Stimulated activated memory B cell treated with anti-CD40 and anti-IgM and Interleukin-4, amounts not matched to agents 10 μg/mL and 1 μg/mL and 100 μg/mL, for 72 hours (primary cell): ENCODE measurements at places on chromosomes 4 and X.

DNA sequence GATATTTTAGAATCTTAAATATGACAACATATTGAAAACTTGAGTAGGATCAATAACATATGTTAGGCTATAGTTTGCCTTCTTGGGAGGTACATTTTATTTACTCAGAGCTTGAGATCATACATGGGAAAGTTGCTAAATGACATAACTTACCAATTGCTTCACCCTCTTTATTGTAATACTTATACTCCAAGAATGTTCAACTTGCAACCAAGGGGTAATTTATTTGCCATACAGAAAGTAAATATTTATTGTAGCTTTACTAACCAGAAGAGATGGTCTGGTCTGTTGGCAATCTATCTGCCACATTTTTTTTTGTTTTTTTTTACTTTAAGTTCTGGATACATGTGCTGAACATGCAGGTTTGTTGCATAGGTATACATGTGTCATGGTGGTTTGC lies 426.6 kb downstream of the ARHGAP24 start:
- ATAC-seq, result no peak

GRCh38 chr4:138087066-138087719 lies 155.0 kb downstream of the SLC7A11 start:
- ATAC-seq, result no peak

DNA sequence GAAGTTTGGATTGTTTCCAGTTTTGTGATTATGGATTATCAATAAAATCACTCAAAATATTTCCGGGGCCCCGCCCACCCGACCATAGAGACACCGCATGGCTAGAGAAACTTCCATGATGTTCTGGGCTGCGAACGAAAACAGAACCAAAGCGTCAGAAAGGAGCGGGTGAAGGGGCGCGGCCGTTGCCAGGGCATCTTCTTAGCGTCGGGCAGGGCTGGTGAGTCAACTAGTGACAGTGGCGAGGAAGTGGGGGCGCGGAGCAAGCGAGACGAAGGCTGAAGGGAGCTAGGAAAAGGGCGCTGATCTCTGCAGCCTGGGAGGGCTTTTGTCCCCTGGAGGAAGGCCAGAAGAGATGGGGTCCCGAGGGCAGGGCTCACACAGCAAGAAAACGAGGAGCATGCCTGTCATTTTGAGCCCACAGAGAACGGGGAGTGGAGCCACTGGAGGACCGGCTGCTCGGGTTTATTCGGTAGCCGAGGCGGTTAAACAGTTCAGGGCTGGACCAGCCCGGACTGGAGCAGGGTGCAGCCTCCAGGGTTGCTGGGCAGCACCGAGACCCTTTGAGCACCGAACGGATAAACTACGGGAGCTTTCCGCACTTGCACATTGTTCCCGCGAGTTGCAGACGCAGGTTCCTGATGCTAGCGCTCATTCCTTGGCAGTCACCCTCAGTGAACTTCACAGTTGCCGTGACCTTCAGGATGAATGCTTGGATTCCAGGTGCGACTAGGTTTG lies 298.1 kb upstream of the TRPC5 start:
- no peak for ATAC-seq

DNA sequence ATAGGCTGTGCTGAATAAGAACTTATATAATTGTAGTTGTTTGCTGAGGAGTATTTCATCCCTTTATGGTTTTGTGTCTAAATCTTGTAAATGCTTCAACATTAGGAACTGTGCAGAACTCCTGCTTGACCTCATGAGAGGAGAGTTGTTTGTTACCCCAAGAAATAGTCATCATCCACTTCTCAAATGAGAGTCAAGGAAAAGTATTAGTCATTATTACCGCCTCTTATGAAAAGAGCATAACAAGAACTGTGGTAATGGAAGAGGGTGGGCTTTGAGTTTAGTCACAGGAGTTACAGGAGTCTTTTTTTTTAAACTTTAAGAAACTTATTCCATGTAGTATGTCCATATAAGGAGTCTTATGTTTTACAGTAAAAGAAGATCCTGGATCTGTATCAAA lies 132.9 kb downstream of the RAP1GDS1 start:
- no peak for ATAC-seq

DNA sequence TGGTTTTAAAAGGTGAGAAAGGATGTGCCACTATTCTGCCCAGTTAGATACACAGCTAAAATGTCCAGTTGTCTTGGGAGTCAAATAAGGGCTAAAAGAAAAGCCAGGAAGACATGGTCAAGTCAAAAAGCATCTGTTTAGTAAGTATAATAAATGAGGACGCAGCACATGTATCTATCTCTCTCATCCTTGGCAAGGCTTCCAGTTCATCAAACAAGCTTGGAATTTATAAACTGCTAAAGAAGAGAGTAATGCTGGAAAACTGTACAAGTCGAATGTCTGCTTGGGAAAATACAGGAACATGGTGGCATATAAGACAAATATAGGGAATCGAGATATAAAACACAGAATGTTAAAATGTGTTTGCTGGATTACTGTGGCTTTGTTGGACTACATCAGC lies 106.7 kb downstream of the GPC3 start:
- ATAC-seq, result no peak

GRCh38 chrX:1807301-1807731 lies 192.5 kb downstream of the ASMT start:
- ATAC-seq, result no peak

DNA sequence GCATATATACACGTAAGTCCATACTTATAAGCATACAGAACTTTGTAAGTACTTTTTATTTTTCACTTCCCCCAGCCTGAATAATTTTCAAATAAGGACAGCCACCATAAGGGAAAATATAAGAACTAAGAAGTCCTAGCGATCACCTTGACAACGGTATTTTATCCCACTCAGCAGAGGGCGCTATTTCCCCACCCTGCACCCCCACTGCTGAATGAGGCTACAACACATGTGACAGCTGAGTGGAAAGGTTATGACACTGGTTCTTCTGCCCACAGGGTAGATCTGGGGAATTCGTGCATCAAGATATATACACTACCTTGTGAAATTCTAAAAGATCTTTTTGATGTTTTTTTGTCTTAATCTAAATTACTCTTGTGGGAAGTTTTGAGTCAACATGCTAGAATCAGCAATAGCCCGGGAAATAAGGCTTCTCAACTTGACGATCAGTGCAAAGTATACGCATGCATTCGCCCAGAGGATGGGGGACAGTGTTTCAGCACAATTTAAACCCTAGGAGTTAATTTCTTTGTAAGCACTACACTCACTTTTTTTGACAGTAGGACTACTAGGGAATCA lies 151.5 kb downstream of the CORIN start:
- ATAC-seq, result peak; percentile 50

DNA sequence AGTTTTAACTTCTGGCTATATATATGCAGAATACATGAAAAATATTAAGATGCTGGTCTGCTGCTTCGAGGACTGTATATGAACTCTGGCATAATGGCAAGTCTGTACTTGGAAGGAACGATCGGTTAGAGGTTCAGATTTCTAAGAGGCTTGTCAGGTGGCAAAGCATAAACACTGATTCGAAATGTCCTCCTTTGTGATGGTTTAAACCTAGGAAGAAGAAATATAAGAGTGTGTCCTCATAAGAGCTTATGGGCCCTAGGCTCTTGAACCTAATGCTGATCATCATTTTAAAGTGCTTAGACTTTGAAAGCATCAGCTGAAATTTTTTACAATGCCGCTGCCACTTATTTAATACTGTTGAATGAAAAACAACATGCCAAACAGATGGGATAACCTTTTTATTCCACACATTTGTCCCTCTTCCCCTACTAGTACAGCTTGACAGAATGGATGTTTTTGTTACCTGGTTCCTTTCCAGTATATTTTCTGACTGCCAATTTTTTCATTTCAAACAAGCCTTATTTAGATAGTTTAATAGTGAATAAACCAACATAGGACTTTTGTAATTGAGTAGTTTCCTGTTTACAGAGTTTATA lies 8.8 kb downstream of the SPRY1 start:
- no peak for ATAC-seq

DNA sequence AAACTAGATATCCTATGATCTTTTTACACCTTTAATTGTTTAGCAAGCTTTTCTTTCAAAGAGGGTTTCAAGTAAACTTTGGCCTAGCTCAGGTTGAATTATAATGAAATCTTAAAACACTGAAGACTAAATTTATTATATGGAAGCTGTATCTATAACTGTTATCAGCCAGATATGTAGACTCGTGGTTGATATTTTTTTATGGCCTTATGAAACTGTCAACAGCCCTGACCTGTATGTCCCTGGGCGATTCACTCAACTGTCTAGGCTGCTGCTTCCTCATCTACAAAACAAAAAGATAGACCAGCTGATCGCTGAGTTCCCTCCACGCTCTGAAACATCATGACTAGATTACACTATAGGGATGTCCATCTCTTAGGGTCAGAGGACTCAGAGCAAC lies 21.2 kb upstream of the PDK3 start:
- ATAC-seq, result no peak

DNA sequence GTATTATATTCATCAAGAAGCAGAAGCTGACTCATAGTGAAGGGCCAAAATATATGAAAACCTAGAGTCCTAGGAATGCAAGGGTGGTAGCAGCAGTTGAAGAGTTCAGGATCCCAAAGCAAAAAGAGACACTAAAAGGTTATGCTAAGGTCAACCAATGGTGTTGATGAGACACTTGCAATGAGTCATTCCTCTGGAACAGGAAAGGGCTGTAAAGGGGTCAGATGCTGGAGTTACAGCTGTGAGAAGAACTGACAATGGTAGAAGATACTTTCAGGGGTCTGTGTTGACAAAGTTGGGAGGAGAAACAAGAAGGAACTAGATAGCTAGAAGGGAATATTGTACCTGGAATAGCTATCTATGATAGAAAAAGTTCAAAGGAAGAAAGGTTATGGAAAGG lies 47.5 kb downstream of the ZGRF1 start:
- ATAC-seq, result no peak

DNA sequence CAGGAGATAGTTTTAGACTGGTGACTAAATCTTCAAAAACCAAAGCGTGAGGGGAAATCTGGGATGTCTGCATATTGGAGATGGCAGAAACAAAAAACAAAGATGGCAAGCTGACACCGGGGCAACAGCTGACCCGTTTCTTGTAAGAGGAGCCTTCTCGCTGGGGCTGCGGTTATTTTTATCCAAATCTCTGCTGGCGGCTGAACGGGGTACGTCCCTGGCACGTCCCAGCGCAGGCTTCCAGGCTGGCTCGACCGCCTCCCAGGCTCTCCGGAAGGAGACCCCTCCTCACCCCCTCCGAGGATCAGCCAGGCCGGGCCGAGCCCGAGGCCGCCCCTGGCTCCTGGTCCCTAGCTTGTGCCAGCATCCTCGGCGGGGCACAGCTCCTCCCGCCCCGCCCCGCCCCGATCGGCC lies 403 bp downstream of the SGCB start:
- ATAC-seq, result peak; percentile 77

GRCh38 chr4:68466185-68466584 lies 18.9 kb downstream of the TMPRSS11E start:
- ATAC-seq, result no peak

DNA sequence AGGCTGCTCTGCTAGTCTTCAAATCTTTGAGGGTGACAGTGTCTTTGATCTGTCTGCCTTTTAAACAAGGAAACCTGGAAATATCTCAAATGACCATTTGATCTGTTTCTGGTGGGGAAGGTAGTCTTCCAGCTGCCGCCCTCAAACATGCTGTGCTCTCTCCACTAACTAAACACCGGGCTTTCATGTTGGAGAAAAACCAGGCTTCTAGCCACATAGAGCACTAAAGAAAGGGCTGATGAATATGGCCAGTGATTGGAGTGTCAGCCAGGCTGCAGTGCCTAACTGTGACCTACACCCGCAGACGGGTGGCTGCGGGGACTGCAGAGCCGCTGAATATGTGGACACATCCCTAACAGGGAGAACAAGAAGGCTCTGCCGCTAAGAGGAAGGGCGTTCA lies 85.9 kb downstream of the UNC5C start:
- ATAC-seq, result peak; percentile 39

- no peak for ATAC-seq
These were observed 20.1 kb upstream of the SASH3 start for GRCh38 chrX:129759576-129760061.
